Right atrium auricular region (tissue), 2 donors: ENCODE measurements at places on chromosomes 13 and 19.

DNA sequence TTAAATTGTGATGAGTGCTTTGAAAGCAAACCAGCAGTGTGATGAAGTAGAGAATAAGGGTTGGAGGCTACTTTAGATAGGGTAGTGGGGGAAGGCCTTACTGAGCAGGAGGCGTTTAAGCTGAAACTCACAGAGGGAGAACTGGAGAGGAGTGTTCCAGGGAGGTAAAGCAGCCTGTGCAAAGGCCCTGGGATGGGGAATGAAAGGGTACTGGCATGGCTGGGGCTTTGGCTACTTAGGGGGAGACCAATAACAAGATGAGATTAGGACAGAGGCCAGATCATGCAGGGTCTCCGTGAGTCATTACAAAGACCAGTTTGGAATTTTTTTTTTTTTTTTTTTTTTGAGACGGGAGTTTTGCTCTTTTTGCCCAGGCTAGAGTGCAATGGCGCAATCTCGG is 1.1 kb downstream of the PPP5C start:
- DNase-seq: no peak

DNA sequence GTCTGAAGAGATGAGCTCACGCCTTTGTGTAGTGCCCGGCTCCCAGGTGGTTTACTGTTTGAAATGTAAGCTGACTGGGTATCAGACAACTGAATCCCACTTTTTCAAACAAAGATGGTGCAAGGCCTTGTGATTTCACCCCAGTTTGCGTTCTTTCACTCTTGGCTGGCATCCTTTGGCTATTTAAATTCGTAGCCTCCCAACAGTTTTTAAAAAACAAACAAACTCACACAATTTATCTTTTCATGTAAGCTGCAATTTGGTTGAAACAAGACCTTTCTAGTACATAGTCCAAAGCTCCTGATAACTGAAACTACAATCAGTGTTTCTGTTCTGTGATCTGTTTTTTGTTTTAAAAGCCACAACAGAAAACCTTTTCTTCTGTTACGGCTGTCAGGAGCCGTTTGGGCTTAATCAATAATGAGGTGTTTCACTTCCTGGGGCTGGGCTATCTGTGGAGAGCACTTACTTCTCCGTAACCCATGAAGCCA is 65.1 kb upstream of the NPAS1 start:
- DNase-seq: no peak

- no peak for DNase-seq
Observed at GRCh38 chr13:99542788-99543406, 41.6 kb downstream of the TM9SF2 start.

GRCh38 chr19:995051-995827 is 5.0 kb upstream of the GRIN3B start:
- DNase-seq: no peak

- no peak for DNase-seq
Observed at GRCh38 chr13:66492479-66492878, 737.7 kb downstream of the PCDH9 start.

DNA sequence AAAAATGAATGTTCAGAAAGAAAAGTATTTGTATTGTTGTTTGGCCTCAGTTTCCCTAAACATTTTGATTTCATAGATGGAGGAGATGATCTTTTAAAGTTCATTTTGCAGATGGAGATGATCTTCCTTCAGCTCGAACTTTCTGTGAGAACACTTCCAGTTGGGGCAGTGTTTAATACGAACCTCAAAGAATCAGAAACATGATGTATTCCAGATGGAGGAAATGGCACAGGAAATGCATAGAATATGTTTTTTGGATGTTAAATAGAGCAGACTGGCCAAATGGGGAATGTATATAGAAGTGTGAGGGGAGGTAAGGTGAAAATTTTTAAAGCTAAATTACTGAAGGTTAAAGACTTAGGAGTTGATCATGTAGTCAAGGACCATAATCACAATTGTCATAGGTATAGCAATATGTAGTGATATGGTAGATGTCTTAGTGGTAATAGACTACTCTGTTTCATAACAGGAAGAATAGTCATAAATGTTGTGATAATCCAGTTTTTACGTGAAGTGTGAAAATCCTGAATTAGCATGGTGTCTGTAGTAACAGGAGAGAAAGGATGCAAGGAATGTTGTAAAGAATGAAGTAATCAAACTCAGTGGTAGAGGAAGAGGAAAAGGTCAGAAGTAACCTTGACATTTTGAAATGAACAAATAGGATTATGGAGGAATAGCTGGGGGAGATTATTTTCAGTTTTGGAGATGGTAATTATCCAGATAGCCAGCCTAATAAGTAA is 5.1 kb downstream of the RAP2A start:
- DNase-seq: no peak

DNA sequence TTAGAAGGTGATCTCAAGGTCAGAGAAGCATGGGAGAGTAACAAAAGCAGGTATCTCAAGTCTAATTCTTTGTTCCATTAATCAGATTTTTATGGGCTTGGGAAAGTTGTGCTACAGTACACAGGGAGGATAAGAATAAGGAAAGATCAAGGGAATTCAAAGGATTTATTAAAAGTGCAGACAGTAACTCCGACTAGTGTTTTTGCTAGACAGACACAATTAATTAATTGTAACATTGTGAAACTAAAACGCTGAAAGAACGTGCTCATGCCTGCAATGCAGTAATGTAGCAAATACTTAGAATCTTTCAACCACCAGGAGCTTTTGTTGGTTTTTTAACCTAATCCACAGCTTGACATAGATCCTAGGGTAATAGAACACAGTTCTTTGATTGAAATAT is 221.5 kb downstream of the DACH1 start:
- no peak for DNase-seq

DNA sequence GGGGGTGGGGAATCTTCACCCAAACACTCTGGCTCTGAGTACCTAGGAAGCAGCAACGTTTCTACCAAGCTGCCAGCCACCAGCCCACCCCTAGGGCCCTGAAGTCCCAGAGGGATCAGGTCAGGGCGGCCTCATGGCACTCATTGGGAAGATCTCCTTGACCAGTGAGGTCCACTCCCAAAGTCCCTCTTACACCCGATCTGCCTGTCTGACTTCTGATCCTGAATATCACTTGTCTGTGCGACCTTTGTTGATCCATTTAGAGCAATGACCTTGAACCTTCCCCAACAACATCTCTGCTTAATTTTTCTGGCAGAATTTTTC is 2.1 kb upstream of the GNA15 start:
- DNase-seq: no peak

GRCh38 chr19:58274771-58275201 is 4.0 kb upstream of the ZNF8 start:
- DNase-seq: no peak

DNA sequence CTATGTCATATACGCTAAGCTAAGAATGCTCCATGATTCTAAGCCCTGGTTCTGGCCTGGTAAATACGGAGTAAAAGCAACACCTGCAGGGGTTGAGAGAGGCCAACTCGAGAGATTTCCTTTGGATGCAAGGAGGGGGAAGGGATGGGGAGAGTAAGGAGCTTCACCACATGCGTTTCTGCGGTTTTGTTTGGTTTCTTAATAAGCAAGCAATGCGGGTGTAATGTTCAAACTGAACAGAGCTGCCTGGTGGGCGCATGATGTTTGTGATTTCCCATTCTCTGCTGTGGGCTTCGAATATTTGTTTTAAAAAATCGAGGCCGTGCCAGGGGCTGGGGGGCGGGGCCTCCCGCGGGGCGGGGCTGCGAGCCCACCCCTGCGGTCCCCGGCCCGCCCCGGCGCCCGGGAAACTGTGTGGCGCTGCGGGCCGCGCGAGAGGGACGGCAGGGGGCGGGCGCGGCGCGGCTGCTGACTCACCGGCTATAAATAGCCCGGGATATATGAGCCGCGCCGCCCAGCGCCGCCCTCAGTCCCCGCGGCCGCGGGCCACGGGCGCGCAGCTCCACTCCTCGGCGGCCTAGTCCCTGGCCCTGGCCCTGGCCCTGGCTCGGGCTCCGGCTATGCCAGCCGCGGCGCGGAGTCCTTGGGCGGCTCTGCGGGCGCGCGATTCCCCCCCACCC is 5.1 kb downstream of the BBC3 start:
- peak; percentile 89 for DNase-seq

DNA sequence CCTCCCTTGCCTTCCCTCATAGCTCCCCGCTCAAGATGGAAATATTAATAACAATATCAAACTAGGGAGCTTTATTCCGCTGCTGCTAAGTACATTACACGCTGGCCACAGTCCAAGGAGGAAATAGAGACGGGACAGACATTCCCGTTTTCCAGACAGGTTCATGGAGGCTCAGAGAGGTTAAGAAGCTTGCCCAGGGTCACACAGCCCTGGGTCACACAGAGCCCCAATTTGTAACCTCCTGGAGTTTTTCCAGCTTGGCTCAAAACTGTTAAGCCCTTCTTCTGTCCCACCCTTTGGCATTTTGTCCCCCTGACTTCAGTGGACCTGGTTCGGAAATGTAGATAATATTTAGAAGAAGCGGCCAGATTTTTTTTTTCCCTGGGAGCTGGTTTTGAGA is 2.0 kb downstream of the BICRA start:
- DNase-seq: no peak

GRCh38 chr13:85379991-85380390 is 419.2 kb downstream of the SLITRK6 start:
- no peak for DNase-seq

DNA sequence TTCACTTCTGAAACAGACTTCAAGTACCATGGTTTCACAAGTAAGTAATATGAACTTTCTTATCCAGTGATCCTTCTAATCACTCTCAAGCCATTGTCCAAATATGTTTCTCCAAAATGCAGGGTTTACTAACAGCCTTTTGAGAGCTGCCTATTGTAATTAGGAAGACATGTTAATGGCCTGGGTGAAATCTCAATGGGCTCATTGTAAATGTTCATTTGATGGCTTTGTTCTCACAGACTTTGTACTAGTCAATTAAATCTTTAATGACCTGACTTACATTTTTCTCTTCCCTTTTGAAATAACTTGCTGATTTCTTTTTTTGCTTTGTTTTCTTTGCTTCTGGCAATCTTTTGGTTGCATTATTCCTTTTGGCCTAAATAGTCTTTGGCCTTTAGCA is 444.8 kb downstream of the LIG4 start:
- DNase-seq: no peak

- no peak for DNase-seq
Observed at GRCh38 chr19:50480281-50481111, 3.8 kb upstream of the GARIN5A start.

- no peak for DNase-seq
Observed at GRCh38 chr13:38895075-38895474, 95.6 kb downstream of the STOML3 start.

- no peak for DNase-seq
Observed at GRCh38 chr13:80547341-80547740, 206.4 kb upstream of the SPRY2 start.

DNA sequence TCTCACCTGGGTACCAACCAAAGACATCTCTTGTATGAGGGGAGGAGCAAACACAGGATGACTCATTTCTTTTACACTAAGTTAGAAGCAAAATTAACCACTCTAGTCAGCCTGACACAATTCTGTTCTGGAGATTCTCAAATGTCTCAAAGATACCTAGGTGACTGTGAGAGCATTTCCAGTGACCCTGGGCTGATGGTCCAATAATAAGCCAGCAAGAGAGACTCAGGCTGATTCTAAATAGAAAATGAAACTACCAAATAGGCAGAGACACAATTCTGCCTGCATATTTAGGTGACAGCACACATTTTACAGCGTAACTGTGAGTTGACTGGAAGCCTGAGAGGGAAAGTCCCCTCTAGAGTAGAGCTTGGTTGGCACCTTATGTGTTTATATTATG is 16.3 kb downstream of the ZNF91 start:
- DNase-seq: no peak

DNA sequence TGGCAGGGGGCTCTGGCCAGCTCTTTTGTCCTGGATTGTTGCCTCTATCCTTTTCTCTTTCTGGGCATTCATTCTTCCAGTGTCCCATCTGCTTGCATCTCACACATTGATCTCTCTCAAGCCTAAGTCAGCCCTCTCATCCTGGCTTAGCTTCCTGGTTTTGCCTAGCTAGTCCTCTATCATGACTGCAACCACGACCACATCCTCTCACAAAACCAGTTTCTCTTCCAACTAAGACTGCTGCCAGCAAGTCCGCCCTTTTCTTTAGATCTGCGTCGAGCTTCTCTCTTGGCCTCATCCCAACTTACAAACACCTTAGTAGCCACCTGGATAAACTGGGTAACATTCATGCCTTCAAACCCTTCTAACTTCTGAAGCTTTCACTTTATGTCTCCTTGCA is 212.2 kb upstream of the HTR2A start:
- DNase-seq: no peak

- no peak for DNase-seq
Observed at GRCh38 chr19:53466726-53467484, 628 bp upstream of the ZNF813 start.

GRCh38 chr19:54532528-54532927 is 29.9 kb downstream of the LAIR2 start:
- DNase-seq: no peak

DNA sequence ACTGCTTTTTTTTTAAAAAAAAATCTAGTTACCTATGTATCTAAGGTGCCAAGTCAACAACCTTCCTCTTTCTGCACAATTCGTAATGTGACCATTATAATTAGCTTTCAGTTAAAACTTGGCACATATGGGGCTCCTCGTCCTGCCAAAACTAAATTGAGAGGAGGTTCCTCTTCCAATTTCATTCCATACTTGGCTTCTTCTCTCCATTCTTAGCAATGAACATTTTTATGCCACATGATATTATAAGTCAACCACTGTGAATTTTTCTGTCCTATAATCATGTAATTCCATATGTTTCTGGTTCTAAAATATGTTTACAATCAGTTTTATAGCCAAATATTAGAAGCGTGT is 177.0 kb downstream of the DCLK1 start:
- DNase-seq: no peak

DNA sequence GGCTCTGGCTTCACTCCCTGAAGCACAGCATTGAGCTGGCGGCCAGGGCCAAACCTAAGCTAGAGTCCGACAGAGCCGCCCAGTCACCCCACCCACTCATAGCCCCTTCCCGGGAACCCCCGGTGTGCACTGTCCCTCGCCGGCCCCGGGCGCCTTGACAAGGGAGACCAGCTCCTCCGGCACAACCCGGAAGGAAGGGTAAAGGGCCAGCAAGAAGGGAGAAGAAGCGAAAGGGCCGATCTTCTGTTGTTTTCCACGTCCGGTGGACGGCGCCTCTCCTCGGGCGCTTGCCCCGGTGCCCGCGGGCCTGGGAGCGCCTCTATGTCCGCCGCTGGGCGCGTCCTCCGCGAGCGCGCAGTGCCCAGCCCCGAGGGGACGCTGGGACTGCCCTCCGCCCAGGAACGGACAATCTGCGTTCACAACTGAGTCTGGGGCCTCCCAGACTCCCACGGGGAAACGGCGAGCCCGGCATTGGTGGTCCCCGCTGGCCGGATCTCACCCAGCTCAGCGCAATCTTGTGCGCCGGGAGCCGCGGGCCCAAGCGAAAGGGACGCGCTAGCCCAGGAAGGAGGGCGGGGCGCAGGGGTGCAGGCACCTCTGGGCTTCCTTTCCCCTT is 172.5 kb upstream of the MIR17HG start:
- DNase-seq: no peak

DNA sequence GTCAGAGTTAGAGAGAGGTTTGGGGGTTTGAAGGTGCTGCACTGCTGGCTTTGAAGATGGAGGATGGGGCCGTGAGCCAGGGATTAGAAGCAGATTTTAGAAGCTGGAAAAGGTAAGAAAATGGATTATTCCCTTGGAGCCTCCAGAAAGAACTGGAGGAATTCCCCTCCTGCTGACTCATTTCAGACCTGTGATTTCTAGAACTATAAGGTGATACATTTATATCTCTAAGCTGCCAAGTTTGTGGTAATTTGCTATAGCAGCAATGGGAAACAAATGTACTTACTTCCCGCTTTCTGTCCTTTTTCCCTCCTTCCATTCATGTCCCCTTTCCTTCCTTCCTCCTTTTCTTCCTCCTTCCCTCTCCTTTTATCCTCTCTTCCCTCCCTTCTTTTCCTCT is 78.5 kb upstream of the PCDH8 start:
- no peak for DNase-seq

GRCh38 chr19:28632371-28633080 is 580.4 kb downstream of the UQCRFS1 start:
- DNase-seq: no peak
